WTC11 (cell line): ENCODE measurements at places on chromosomes 3 and 15. TPM values are rescaled to one million over a fixed set of nuclear protein-coding genes. Genes with fewer than 3 reads are reported as not detected.

- no peaks in the 10 kb centered on the region for H3K27me3 ChIP-seq
- no peak overlapping the region for H3K27ac ChIP-seq
These were observed 578.4 kb downstream of the ZIC1 start for GRCh38 chr3:147987549-147987948.

- no peaks in the 10 kb centered on the region for H3K36me3 ChIP-seq
- no peak overlapping the region for H3K27ac ChIP-seq
- peaks cover 16% of the 10 kb centered on the region for H3K4me1 ChIP-seq
- H3K27me3 ChIP-seq = no peaks in the 10 kb centered on the region
- no peak for DNase-seq
These were observed 10.2 kb downstream of the SNRK start for GRCh38 chr3:43296565-43296964.

DNA sequence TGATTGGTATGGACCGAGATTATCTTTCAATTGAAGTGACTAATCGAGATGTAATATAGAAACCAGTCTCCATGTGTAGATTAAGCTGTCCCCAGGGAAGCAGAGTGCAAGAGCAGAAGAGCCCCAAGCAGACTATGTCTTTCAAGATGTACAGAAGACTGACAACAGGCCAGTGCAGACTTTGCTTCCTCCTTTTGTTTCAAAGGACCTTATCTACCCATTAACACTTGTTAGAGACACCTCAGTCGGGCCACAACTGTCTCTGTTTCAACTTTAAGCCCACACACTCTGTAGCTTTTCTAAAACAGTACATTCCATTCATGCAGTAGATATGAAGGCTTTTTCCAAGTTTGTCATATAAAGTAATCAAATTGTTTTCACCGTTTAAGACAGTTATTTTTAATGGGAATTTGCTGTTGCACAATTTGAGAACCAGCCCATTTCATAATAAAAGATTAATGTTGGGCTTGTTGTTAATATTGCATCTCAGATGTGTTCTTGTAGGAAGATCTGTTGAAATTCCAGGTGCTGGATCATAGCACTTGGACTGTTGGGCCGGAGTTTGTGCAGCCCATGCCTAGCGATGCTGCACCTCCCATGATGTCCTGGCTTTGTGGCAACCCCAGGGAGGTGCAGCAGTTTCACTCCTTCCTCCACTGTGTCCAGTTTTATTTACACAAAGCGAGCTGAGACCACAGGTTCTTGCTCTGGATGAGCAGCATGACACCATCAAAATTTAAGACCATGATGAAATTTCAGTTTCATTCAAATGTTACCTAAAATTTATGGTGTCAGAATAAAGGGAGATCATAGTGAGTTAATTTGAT is 12.4 kb downstream of the GORASP1 start:
- no peak overlapping the region for H3K27ac ChIP-seq
- no peak overlapping the region for H3K4me3 ChIP-seq
- DNase-seq = no peak
- peaks cover 47% of the 10 kb centered on the region for H3K36me3 ChIP-seq
- H3K4me1 ChIP-seq = no peaks in the 10 kb centered on the region

The STARD5 gene
- 6.3 to 7.2 TPM (median 6.8 TPM) in 3 replicates for total RNA-seq

DNA sequence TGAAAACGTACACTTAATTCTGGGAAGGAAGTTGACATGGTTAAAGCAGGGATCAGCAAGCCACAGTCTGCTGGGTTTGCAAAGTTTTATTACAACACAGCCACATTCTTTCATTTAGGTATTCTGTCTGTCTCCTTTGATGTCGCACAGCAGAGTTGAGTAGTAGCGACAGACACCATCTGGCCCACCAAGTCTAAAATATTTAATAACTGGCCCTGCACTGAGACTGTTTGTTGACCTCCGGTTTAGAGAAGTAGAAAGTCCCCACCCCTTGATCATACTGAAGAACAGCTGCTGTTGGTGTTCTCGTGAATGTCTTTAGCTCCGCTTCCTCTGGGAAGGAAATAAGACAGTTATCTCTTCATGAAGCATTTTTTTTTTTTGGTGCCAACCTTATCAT is 66.2 kb downstream of the MCTP2 start:
- no peak for DNase-seq
- H3K27me3 ChIP-seq = no peaks in the 10 kb centered on the region
- no peaks in the 10 kb centered on the region for H3K4me1 ChIP-seq
- peaks cover 12% of the 10 kb centered on the region for H3K36me3 ChIP-seq
- H3K27ac ChIP-seq = no peak overlapping the region
- no peak overlapping the region for H3K4me3 ChIP-seq

The SPESP1 gene
- not detected in 3 replicates for total RNA-seq

The RBP2 gene
- total RNA-seq = not detected in 3 replicates

The GOLGA6D gene
- total RNA-seq = 2.1 to 2.6 TPM (median 2.6 TPM) in 3 replicates

The FAM174B gene
- 19.0 to 22.1 TPM (median 21.8 TPM) in 3 replicates for total RNA-seq

DNA sequence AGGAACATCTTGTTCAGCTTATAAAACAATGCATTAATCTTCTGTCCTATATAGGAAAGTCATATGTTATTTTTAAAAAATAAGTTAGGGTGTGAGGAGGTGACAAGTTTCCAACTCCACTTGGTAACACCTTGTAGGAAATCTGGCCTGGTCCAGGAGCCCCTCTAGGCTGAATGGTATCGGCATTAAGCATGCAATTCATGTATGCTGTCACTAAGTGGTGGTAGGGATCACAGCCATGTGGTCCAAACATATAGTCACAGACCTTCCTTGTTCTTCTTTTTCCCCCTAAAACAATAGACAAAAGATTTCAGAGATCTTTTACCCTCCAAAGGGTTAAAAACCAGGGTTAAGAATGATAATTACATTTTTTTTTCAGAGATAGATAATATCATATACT is 4.2 kb upstream of the APBA2 start:
- H3K36me3 ChIP-seq = no peaks in the 10 kb centered on the region
- H3K4me1 ChIP-seq = peaks cover 8% of the 10 kb centered on the region
- H3K27me3 ChIP-seq = peaks cover 29% of the 10 kb centered on the region
- H3K4me3 ChIP-seq = no peak overlapping the region

- H3K27me3 ChIP-seq = no peaks in the 10 kb centered on the region
- H3K4me1 ChIP-seq = peaks cover 15% of the 10 kb centered on the region
- H3K4me3 ChIP-seq = no peak overlapping the region
- DNase-seq = no peak
- no peak overlapping the region for H3K27ac ChIP-seq
- no peaks in the 10 kb centered on the region for H3K36me3 ChIP-seq
These were observed 3.2 kb upstream of the ADAM10 start for GRCh38 chr15:58752716-58753115.

DNA sequence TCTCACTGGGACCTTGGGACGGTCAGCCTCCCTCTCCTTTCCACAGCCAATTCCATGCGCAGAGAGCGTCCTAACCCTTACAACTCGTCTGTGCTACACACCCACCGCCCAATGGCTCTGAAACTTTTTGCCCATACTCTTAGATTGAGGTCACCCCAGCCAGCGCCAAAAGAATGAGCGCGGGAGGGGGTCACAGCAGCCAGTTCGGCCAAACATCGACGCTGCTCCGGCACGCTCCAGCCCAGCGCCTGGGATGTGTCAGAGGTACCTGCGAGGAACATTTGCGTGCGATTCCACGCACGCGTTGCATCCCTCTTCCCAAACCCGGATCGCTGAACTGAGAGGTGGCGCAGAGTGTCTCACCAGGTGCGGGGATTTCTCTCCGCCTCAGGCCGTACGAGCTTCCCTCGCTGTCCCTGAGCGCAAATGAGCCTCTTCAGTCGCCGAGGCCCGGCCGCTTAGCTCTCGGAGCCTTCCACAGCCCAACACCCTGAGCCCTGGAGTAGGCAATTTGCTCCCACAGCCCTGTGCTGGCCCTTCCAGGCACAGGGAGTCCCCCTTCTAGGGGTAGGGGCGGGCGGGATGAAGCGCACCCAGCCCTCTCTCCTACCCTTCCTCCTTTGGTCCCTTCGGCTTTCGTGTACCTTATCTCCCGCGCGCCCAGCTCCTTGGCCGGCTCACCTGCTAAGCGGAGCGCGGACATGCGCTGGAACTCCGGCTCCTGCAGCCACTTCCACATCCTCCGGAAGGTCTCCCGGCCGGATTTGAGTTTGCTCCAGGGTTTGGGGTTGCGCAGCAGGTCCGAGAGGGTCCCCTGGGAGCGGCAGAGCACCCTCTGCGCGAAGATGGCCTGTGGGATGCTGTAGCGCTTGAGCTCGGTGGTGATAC is 1.8 kb downstream of the ONECUT1 start:
- peaks cover 94% of the 10 kb centered on the region for H3K27me3 ChIP-seq
- DNase-seq = no peak
- peak overlapping the region; percentile 81 for H3K4me3 ChIP-seq
- peaks cover 14% of the 10 kb centered on the region for H3K36me3 ChIP-seq
- peaks cover 73% of the 10 kb centered on the region for H3K4me1 ChIP-seq
